ENCODE measurements at places on chromosomes 6 and 20.

GRCh38 chr20:57385940-57386339, 5.3 kb upstream of the RBM38 start:
- DNase-seq, result no peak

DNA sequence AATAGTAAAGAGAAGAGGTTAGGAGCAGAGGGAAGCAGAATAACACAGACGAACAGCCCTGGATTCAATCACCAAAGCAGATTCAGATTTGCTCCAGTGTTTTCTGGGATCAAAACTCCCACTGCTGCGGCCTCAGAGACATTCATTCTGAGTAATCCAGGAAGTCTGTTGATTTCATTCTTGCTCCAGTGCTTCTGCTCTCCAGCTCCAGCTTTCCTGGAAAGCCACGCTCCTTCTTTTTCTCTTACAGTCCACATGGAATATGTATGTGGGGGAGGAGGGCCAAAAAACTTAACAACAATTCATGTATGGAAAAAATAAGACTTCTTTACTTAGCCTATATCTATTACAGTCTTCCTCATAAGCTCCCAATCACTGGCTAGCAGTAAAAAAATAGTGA, 26.4 kb upstream of the UST start:
- no peak for DNase-seq

- no peak for DNase-seq
Measured at GRCh38 chr20:47320990-47321805, 35.3 kb downstream of the ZMYND8 start.

- no peak for DNase-seq
Measured at GRCh38 chr20:25987073-25987927, 290.6 kb upstream of the ZNF337 start.

- DNase-seq, result no peak
Measured at GRCh38 chr20:50826121-50826520, 31.3 kb downstream of the BCAS4 start.

DNA sequence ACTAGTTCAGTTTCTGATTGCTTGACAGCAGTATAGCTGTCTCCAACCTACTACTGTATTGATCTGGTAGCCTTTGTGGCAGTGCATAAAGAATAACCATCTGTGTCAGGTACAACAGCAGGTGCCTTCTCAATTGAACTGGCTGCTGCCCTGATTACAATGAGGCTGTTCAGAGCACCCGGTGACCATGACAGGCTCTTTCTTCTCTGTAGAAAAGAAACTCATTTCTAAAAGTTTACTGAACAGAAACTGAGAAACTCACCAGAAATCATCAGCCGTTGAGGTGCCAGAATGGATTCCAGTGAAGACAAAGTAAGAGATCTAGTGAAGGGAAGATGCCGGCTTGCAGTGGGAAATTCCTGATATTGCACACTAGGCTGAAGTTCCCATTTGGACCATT, 954.4 kb downstream of the PHF3 start:
- DNase-seq, result no peak

DNA sequence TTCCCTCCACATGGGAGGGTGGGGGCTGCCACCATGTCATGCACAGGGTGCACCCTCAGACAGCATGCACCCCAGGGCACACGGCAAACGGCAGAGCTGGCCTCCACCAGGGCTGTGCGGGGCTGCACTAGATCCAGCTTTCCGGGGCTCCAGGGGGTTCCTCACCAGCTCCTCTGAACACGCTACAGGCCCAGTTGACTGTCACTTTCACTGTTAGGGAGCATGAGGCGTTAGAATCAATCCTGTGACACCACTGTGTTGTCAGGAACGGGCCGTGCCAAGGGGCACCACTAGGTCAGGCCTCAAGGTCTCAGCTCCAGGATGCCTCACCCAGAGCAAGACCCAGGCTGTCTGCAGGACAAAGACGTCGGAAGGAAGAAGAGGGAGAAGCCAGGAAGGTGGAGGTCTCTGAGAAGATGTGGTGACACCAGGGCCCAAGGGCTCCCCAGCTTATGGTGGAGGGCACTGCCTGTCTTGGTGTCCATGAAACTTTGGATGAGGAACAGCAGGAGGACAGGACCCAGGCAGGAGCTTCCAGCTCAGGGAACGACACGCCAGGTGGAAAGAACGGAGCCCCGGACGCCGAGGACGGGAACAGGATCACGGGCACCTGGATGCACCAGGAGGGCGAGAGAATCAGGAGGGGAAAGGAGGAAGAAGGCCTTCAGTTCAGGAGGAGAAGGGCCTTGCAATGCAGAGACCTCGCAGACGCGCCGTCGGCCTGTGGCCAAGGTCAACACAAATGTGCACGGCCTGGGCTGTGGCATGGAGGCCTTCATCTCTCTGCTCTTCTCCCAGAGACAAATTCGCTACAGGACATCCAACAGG, 49.5 kb downstream of the YTHDF1 start:
- DNase-seq, result no peak

DNA sequence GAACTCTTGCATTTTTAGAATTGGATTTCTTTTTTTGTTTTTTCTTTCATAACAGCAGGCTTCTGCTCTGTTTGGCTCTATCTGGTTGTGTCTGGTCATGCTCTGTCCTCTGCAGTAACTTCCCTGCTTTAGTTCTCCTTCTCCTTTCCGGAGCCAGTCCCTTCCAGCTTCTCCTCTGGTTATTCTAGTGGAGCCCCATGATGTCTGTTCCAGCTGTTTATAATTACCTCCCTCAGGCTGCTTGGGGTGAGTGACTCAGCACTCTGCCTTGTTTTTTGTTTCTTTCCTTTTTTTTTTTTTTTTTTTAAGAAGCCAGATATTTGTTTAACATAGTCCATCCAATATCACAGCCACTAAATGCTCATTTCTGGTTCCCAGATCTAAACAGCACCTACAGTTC, 409.6 kb downstream of the MAFB start:
- peak; percentile 38 for DNase-seq

- DNase-seq, result no peak
Measured at GRCh38 chr6:95545226-95545625, 32.1 kb upstream of the MANEA start.

GRCh38 chr6:163708466-163708865, 293.9 kb downstream of the QKI start:
- no peak for DNase-seq

GRCh38 chr6:7269816-7270215, 43.2 kb downstream of the SSR1 start:
- DNase-seq, result no peak

GRCh38 chr6:79719248-79719960, 88.3 kb downstream of the SH3BGRL2 start:
- DNase-seq, result no peak

GRCh38 chr20:32637311-32637710, 36.4 kb downstream of the C20orf203 start:
- DNase-seq, result no peak

GRCh38 chr6:35011096-35012041, 122.3 kb downstream of the ANKS1A start:
- DNase-seq, result no peak

GRCh38 chr6:72216222-72217068, 330.1 kb downstream of the RIMS1 start:
- DNase-seq, result no peak

GRCh38 chr6:105997482-105997881, 88.7 kb upstream of the PRDM1 start:
- no peak for DNase-seq
